ENCODE measurements at places on chromosomes 7 and 10.

DNA sequence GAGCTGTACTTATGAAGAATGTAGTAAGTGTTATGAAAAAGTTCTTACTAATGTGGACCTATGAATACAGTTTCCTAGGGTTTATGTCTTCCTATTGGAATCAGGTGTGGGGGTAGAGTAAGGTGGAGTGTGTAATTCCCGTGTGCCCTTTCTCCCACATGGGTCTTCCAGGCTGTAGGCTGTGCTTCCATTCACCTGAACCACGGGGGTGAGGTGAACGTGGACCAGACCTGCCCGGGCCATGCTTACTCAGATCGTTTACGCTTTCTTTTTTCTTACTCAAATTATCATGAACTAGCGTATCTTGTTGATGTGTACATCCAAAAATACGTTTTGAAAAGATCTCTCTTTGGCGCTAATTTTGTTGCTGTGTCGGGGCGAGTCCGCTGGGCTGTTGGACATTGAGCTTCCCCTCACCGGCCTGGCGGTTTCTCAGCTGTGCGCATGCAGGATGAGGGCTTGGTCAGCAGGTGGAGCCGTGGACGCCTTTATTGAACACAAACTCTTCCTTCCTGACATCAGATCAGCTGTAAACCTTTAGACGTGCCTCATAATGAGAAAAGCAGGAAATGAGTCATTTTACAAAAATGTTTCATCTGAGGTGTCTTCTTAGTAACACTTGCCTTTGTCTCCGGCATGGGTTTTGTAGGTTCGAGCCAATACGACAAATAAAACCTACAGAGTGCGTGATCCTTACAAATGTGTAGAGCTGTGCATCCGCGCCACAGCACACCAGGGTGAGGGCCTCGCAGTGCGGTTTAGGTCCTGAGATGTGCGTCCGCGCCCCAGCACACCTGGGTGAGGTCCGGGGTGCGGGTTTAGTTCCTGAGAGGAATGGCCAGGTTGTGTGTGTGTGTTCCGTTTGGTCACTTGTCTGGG is 53.8 kb downstream of the WDR37 start:
- peak; percentile 50 for DNase-seq

DNA sequence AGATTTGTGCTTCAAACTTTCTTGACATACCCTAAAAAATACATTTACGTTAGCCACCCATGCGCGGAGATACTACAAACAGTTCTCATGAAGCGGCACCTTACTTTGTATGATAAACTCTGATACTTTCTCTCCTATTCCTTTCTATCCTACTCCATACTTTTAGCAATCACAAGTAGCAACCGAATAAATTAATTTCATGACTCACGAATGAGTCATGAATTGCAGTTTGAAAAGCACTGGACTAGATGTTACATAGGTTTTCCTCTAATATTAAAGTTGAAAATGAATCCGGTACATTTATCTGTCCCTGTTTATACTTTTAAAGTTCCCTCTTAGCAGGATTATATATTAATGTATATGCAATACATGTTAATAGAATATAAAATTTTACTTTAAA is 67.6 kb downstream of the CUBN start:
- no peak for DNase-seq

DNA sequence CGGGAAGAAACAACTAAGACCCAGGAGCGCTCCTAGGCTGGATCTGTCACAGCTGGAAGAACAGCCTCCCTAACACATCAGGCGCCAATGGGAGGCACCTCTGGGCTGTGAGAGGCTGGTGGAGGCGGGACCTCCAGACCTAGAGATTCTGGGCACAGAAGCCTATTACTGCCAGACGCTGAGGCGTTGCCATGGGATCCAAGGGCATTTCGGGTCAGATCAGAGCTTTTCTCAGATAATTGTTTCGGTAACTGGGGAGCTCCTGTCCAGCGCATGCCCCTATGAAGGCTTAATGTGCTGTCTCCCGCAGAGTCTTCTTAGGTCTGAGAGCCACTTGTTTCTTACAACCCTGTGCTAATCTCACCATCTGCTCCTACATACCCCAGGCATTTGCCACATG is 339.2 kb downstream of the ZNF716 start:
- DNase-seq = no peak

GRCh38 chr7:131072505-131073091 is 255.1 kb upstream of the MKLN1 start:
- no peak for DNase-seq

DNA sequence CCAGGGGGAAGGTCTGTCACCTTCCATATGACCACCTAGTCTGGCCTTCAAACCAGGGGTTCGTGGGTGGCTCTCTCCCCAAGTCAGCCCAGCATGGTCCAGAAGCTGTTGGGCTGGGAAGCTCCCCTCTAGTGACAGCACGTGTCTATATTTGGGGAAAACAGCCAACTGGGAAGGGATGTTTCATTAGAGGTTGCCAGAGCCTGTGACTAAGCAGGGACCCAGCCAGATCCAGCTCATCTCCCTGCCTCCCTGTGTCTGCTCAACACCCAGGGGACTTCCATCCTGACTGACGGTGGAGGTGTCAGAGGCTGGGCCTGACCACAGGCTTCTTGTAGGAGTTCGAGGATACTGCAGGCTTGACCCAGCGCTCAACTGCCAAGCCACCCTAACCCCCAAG is 10.5 kb downstream of the STYXL1 start:
- no peak for DNase-seq

DNA sequence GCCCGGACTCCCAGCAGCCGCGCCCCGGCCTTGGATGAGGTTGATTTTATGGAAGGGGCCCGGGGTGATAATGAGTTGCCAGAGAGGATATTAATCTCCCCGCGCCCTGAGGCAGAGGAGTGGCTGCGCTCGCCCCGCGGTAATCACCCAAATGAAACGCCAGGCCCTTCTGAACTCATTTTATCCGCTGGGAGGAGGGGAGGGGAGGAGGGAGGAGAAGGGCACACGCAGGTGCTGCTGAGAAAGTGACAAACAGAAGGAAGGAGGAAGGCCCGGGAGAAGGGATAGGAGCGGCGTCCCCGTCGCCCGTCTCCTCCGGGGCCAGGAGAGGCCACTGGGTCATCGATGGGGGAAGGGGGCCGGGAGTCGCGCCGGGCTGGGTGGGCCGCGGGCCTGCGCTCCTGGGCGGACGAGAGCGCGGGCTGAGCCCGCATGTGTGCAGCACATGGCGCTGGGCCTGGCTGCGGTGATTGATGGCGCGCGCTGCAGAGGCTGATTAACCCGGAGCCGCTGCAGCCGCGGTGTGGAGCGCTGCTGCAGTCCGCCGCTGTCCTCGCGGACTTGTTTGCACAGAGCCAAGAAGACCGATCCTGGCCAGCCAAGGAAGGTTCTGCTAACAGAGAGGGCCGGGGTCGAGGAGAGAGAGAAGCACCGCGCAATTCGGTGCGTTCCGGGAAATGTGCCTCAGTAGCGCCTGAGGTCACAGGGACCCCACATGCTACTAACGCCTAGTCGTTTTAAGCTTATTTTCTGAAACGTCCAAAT is 6.5 kb downstream of the MNX1 start:
- DNase-seq = no peak

- DNase-seq = no peak
These were observed 27.4 kb downstream of the FAM241B start for GRCh38 chr10:69657430-69657829.

DNA sequence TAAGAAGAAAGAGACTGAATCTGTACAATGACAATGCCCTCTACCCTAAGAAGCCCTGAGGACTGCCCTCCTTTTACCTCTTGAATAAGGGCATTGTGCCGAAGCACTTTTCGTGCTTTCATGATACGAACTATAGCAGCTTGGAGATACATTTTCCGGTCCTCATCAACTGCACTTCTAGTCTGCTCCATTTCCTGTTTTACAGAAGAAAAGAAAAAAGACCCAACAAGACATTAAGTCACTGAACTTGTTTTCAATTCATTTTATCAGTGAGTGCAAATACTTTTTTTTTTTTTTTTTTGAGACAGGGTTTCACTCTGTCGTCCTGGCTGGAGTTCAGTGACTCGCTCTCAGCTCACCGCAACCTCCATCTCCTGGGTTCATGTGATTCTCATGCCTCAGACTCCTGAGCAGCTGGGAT is 78.4 kb downstream of the CUL2 start:
- no peak for DNase-seq

All from stimulated activated CD4-positive, alpha-beta T cell treated with anti-CD3 and anti-CD28 coated beads, Interleukin-1b, Interleukin-23, amount 100 ng/mL, for 1 hour (primary cell).